ENCODE measurements at places on chromosomes 13 and 19.

DNA sequence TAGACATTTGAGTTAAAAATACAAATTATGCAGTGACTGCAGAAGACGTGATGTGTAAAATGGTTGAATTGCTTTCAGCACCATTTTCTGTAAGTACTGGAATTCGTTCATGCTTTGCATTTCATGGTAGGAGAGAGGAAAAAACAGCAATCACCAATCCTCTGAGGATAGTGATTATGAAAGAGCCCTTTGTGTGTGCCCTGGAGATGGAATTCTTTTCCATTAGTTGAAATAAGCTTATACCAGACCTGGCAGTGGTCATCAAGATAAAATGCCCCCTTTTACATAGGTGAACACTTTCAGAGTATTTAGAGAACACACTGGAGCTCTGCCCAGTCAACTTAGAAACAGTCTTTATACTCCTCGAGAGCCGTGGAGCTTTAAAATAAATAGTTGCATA, 1.7 kb downstream of the CNMD start:
- DNase-seq, result no peak

- no peak for DNase-seq
Observed at GRCh38 chr13:31234729-31235128, 35.0 kb downstream of the B3GLCT start.

DNA sequence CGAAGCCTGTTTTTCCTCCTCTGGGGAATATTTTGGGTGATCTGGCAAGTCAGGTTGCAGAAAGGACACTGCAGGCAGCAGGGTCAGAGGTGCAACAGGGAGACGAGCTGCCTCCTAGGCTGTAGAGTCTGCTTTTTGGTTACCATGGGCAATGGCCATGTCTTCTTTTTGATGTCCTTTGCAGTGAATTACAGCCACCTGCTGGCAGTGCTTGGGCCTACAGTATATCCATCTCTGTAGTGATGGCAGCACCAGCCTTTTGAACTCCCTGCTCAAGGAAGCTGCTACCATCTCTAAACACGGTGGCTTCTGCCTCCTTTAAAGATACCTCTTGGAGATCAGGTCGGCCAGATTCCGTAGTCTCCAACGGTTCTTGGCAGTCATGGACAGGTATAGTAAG, 73.9 kb downstream of the WTIP start:
- DNase-seq, result no peak

DNA sequence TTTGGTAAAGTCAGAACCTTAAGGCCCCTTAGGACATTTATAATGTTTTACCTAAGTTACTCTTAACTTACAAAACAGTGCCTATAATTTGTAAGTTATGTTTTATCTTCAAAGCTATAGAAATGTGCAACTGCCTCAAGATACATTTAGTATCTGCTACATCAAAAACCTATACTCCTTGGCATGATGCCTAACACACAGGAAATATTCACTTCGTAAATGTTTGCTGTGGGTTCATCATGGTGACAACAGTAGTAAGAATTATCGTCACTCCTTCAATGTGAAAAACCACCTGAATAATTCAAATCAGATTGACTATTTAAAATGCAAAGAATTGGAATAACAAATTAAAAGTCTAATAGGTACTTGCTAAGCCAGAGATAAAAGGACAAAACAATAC, 184.1 kb downstream of the DIAPH3 start:
- DNase-seq, result no peak

GRCh38 chr13:42807241-42807640, 25.9 kb downstream of the FAM216B start:
- DNase-seq, result no peak

DNA sequence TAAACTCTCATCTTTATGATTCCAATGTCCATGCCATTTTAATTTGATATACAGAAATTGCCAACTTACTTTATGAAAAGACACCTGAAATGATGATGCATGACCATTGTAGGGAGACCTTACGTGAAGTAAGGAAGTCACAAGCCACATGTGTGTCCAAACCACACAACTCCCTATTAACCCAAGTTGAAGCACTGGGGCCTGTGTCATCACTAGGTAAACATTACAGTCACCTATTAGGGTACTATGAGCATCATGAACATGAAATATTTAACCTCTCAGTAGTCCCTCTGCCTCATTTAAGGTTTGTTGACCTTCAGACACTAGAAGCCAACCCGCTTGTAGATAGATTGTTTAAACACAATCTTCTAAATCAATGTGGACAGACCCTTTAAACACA, 576.9 kb downstream of the IRS2 start:
- no peak for DNase-seq

GRCh38 chr13:94707400-94708021, 4.8 kb downstream of the SOX21 start:
- no peak for DNase-seq

- DNase-seq, result no peak
Observed at GRCh38 chr19:18433015-18433691, 4.8 kb downstream of the ISYNA1 start.

DNA sequence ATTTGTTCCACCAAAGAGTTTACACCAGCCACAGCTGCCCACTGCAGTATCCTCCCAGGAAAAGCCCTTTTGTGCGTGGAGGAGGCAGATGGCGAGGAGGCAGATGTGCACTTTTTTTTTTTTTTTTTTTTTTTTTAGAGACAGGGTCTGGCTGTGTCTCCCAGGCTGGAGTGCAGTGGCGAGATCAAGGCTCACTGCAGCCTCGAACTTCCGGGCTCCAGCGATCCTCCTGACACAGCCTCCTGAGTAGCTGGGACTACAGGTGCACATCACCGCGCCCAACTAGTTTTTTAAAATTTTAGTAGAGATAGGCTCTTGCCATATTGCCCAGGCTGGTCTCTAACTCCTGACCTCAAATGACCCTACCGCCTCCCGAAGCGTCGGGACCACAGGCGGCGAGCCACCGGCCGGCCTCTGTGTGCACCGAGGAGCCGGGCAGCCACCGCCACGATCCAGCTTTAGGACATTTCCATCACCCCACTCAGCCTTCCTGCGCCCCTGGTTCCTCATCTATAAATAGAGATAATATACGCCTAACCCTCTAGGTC, 563 bp upstream of the PDCD5 start:
- no peak for DNase-seq

- no peak for DNase-seq
Observed at GRCh38 chr13:75785130-75785529, 149.0 kb downstream of the LMO7 start.

GRCh38 chr13:110195547-110196485, 111.1 kb downstream of the COL4A1 start:
- DNase-seq, result no peak

GRCh38 chr13:35814605-35815011, 316.6 kb downstream of the DCLK1 start:
- no peak for DNase-seq

- no peak for DNase-seq
Observed at GRCh38 chr19:52188822-52189734, 774 bp upstream of the PPP2R1A start.

- DNase-seq, result peak; percentile 53
Observed at GRCh38 chr19:40523322-40524047, 53.2 kb upstream of the SHKBP1 start.

GRCh38 chr13:101624210-101624922, 171.9 kb downstream of the ITGBL1 start:
- DNase-seq, result no peak

GRCh38 chr19:45901432-45901911, 941 bp downstream of the MYPOP start:
- no peak for DNase-seq

DNA sequence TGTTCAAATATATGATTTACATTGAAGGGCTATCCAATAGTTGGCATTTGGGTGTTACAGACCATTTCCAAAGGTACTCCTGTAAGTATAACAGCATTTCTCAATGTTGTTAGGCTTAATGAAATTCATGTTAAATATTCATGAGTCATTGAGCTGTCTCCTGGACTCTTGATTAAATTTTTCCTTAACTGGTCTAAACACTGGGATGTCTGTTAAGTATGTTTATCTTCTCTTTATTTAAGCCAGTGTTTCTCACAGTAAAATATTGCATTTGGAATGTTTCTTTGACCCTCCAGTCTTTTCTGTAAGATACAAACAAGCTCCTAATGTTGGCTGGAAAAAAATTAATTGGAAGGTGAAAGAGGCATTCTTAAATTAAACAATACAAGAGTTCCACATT, 402.5 kb upstream of the HTR2A start:
- DNase-seq, result no peak

- DNase-seq, result no peak
Observed at GRCh38 chr19:1819341-1820255, 7.5 kb upstream of the ATP8B3 start.

DNA sequence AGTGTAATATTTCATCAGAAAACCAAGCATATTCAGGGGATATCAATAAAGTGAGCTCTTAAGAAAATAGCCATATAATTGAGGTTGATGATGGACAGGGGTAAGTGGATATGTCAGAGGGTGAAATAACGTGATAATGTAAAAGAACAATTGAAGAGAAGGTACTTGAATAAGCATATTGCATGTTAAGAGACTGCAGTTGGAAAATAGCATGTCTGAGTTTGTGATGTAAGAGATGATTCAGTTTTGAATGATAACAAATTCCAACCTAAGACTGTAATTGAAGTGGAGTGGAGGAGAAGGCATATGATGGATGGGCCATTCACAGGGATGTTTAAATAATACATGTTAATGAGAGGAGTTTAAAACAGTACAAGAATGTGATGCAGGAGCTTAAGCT, 1633.5 kb downstream of the SLITRK1 start:
- DNase-seq, result no peak

GRCh38 chr13:41352935-41353840, 42.1 kb downstream of the NAA16 start:
- DNase-seq, result peak; percentile 9

- no peak for DNase-seq
Observed at GRCh38 chr13:29737061-29737460, 113.4 kb downstream of the UBL3 start.

DNA sequence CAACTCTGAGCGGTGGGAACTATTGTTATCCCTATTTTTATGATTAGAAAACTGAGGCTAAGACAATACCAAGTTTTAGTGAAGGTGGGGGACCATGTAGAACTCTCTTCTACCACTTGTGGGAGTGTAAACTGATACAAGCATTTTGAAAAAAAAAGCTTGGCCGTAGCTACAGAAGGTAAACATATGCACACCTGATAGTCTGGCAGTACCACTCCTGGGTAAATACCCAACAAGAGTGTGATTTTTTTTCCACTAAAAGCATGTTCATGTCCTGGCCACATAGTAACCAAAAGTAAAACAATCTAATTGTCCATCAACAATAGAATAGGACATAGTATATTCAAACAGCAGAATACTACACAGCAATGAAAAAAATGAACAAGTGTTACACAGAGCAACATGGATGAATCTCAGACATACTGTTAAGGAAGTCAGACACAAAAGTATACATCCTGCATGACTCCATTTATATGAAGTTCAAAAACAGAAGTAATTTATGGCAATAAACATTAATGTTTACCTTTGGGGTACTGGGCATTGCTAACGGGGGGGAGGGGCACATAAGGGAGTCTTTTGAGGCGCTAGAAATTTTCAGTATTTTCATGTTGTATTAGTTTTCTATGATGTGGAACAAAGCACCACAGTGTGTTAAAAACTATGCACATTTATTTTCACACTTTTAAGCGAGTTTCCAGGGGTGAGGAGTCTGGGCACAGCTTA, 6.4 kb upstream of the SPATA13 start:
- no peak for DNase-seq

- DNase-seq, result no peak
Observed at GRCh38 chr13:83853771-83854170, 28.5 kb downstream of the SLITRK1 start.

- DNase-seq, result no peak
Observed at GRCh38 chr19:4224470-4224869, 4.9 kb upstream of the EBI3 start.

DNA sequence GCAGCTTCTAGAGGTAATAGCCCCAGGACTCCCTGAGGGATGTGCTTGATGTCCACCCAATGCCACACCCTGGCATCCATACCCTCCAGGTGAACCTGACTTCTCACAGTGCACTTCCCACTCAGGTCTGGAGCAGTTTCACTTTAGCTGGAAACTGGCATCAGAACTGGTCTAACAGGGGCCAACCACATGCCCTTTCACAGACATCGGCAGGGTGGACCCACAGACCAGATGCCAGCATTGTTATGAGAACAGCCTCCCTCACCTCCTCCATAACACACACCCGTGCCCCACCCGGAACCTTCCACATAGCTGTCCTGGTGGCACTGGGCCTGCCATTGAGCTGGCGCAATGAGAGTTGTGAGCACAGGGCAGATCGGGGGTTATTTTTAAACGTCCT, 77.4 kb upstream of the GPR12 start:
- DNase-seq, result no peak

DNA sequence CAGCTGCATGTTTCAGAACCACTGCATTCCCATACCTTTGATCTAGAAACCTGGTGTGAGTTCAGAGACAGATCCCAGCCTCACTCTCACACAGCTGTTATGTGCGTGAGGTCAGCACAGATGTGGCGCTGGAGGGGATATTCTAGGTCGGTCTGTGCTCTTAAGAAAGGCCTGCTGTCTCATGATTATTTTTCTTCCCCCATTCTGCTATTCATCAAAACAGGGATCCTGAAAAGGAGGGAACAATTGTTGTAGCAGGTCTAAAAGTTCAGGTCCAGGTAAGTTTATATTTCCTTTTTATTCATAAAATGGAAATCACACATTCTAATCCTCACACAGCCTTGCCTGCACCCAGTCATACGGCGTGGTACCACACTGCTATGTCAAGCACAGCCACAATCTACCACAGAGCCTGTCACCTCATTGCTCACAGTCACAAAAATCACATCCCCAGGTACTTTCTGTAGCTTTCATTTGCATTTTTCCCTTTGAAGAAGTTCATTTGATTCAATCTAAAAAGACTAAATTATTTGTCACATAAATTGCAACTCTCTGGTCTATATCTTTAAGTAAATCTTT, 867 bp downstream of the ZNF546 start:
- DNase-seq, result no peak

GRCh38 chr13:50387051-50387581, 371.9 kb downstream of the KCNRG start:
- no peak for DNase-seq

- DNase-seq, result no peak
Observed at GRCh38 chr13:34416971-34417380, 525.1 kb upstream of the NBEA start.

GRCh38 chr19:24081056-24081455, 5.9 kb upstream of the ZNF254 start:
- DNase-seq, result no peak

- DNase-seq, result no peak
Observed at GRCh38 chr13:113554333-113554700, 30.2 kb upstream of the TFDP1 start.

DNA sequence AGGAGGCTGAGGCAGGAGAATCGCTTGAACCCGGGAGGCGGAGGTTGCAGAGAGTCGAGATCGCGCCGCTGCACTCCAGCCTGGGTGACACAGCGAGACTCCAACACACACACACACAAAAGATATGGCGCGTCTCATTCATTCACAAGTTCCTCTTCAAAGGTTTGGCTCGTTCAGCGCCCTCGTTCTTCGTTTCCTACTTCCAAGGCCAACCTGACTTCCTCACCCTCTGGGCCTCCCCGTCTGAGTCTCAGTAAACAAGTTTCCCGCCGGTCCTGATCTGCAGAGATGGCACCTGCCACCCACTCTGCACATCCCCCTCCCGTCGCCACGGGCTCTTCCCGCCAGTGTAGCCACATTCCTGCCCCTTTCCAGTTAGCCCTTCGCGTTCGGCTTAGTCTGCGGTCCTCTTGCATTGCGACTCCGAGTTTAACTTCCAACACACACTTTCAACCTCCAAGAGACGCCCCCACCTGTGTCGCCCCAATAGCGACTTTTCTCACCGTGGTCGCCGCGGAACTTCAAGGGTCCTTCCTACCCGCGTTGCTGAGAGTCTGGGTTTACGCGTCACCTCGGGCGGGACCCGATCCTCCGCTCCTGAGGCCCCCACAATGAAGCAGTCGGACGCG, 1.3 kb upstream of the BSG start:
- DNase-seq, result no peak

- DNase-seq, result no peak
Observed at GRCh38 chr19:35756377-35757230, at the start of gene HSPB6. TSS of gene HSPB6 (minus strand) at chr19:35757029. CDS start at chr19:35757008, 21 bp downstream.
